ENCODE measurements at places on chromosomes 11 and 22.

DNA sequence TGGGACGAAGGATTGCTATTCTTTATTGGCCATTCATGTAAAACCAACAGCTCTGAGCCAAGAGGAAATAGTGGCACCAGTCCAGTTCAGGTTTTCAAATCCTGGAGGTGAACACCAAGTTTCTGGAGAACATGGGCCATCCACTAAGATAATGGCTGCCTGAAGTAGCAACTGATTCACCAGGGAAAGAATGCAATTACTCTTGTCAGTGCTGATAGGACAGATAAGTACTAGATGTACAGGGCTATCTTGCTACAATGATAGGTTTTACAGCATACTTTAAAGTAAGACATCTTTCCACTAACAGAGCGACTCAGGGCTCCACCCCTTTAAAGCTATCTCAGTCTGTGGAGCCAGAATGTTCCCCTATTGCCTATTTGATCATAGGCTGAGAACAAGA, 36.8 kb upstream of the APOA1 start:
- DNase-seq = no peak

- DNase-seq = no peak
Measured at GRCh38 chr11:12543596-12544415, 130.4 kb upstream of the TEAD1 start.

- no peak for DNase-seq
Measured at GRCh38 chr11:65279741-65280440, 18.1 kb downstream of the POLA2 start.

GRCh38 chr11:118226781-118227180, 2.0 kb upstream of the JAML start:
- no peak for DNase-seq

GRCh38 chr11:67452141-67452952, at the start of gene GPR152:
TSS of gene GPR152 (minus strand) at chr11:67452729. CDS start at chr11:67452724, 5 bp downstream.
- no peak for DNase-seq
